Stimulated activated CD8-positive, alpha-beta memory T cell treated with anti-CD3 and anti-CD28 coated beads, Interleukin-7, amount 100 ng/mL, for 24 hours (primary cell): ENCODE measurements at places on chromosomes 1 and 21.

DNA sequence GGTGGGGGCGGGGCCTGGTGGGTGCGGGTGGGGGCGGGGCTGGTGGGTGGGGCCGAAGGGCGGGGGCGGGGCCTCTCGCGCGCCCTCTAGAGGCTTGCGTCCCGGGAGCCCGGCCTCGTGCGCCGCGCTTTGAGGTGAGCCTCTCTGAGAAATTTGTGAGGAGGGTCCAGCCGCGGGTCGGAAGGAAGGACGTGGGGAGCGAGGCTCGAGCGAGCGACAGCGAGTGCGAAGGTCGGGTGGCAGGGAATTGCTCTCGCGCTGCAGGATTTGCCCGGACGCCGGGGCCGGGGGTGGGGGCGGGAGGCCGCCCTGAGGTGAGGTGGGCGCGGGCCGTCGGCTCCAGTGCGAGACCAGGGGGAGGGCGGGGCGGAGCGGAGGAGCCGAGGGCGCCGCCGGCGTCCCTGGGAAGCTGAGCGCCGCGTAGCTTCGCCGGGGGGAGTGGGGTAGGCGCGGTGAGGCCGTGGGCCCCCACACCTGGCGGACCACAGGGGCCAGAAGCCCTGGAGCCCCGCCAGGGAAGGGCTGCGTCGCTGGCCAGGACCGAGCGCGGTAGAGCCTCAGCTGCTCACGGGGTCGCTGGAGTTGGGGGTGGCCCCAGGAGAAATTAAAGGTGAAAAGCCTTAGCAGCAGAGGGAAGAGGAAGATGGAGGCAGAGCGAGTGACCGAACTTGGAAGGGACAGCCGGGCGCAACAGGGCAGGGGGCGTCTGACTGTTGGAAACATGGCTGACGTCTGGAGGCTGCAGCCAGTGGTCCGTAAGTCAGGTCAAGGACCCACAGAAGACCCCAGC, 754 bp upstream of the LSS start:
- no peak for DNase-seq

GRCh38 chr1:26017606-26018005, 4.0 kb upstream of the EXTL1 start:
- no peak for DNase-seq

GRCh38 chr1:112794654-112795239, 79.6 kb upstream of the PPM1J start:
- DNase-seq = no peak

DNA sequence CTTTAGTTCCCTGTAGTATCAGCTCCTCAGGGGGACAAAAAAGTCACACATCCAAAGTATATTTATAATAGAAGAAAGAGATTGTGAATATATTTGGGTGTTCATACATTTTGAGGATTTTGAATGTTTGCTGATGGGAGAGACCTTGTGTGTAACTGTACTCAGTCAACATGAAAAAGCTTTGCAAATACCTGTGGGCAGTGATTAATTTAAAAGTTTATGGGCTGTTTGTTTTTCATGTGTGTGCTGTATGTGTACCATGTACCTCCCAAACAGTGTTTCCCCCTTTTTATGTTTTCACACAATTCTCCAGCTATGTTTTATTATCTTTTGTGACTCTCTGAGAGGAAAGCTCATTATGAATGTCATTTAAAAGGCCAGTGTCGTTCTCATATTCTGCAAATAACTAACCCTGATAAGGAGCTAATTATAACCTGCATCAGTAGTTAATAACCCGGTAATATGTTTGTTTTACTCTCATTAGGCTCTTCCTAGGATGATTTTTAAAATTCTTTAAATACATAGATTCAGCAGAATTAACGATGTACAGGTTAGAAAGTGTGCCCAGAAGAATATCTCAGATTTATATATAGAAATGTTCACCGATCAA, 271.5 kb downstream of the NFIA start:
- DNase-seq = no peak

DNA sequence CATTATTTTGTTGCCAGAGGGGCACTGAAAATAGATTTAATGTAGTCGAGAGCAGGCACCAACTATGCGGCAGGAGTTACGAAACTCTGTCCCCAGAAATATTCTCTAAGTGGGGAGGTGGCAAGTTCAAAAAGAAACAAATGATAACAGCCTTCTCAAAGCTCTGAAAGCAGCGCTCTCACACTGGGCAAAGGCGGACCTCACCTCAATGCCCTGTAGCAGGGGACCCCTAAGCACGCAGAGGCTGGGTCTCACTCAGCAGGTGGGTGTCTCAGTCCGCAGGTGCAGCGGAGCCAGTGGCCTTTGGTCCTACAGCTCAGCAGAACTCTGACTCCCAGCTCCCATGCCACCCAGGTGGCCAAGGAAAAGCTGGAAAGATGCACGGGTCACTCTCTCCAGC, 21.8 kb upstream of the TMPRSS2 start:
- DNase-seq = no peak

GRCh38 chr1:179127163-179127895, 45.5 kb downstream of the TOR3A start:
- DNase-seq = no peak

DNA sequence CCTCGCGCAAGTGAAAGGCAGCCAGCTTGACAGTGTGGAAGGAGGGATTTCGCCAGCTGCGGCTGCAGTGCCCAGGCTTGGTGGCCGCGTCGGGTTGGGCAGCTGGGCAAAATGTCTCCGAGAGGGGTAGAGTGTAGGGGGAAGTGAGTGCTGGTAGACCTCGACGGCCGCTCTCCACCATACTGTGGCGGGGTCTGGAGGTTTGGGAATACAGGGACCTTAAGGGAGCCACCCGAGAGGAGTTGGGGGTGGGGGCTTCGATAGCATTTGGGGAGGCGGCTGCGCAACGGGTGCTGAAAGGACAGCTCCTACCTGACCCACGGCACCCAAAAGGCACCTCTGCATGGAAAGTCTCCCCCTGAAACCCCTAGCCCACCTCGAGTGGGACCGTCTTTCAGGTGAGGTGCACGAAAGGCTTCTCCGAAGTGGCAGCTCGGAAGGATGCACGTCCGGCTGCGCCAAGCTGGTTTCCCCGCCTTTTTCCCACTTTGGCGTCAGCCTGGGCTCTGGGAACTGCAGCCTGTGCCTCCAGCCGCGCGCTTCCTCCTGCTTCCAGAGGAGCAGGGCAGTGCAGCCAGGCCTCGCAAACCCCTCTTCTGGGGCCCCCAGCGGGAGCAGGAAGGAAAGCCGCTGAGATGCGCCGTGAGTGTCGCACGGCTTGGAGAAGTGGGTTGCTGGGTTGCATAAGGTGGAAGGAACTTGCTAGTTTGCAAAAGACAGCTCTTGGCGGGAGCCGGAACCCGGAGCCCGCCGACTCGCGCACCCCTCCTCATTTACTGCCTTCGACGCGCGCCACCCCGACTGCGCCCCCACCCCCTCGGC, 531 bp upstream of the HMGN2 start:
- DNase-seq = peak; percentile 8

GRCh38 chr1:19495000-19495656, 9.8 kb upstream of the CAPZB start:
- no peak for DNase-seq

- no peak for DNase-seq
Observed at GRCh38 chr1:59343576-59343840, 46.6 kb downstream of the FGGY start.

DNA sequence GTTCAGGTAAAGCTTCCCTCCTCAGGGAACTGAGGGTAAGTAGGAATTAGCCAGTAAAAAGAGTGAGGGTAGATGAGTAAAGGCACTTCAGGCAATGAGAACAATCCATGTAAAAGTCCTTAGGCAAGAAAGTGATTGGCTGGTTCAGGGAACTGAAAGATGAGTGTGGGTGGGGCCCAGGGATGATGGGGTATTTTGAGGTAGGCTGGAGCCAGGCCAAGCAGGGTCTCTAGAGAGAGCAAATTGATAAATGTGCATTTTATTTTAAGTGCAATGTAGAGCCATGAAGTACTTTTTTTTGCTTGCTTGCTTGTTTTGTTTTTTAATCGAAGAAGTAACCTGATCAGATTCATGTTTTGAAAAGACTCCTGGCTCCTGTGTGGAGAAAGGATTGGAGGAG, 26.5 kb downstream of the OSBPL9 start:
- no peak for DNase-seq

- no peak for DNase-seq
Observed at GRCh38 chr21:39537571-39537970, 75.2 kb upstream of the B3GALT5 start.

DNA sequence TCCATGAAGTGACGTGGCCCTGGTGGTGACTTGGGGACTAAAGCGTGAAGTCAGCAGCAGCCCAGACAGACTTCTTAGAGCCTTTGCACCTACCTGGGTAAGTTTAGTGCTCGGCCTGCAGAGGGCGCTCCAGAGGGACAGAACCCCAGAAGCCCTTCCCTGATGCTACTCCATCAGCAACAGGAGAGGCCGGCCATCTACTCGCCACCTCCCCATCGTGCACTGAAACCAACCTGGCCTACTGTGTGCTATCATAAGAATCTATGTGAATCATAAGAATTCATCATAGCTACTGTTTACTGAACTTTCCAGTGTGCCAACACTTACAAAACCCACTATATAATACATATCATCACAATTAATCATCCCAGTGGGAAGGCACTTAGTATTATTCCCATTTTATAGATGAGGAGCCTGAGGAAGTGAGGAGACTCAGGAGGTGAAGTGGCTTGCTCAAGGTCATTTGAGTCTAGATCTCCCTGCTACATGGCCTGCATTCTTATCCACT, 7.9 kb upstream of the EDN2 start:
- DNase-seq = peak; percentile 12

- no peak for DNase-seq
Observed at GRCh38 chr1:155209312-155209721, 822 bp downstream of the MTX1 start.

- no peak for DNase-seq
Observed at GRCh38 chr21:43287795-43288755, 119.3 kb downstream of the CRYAA start.

GRCh38 chr1:233172201-233172600, 123.3 kb downstream of the PCNX2 start:
- no peak for DNase-seq

DNA sequence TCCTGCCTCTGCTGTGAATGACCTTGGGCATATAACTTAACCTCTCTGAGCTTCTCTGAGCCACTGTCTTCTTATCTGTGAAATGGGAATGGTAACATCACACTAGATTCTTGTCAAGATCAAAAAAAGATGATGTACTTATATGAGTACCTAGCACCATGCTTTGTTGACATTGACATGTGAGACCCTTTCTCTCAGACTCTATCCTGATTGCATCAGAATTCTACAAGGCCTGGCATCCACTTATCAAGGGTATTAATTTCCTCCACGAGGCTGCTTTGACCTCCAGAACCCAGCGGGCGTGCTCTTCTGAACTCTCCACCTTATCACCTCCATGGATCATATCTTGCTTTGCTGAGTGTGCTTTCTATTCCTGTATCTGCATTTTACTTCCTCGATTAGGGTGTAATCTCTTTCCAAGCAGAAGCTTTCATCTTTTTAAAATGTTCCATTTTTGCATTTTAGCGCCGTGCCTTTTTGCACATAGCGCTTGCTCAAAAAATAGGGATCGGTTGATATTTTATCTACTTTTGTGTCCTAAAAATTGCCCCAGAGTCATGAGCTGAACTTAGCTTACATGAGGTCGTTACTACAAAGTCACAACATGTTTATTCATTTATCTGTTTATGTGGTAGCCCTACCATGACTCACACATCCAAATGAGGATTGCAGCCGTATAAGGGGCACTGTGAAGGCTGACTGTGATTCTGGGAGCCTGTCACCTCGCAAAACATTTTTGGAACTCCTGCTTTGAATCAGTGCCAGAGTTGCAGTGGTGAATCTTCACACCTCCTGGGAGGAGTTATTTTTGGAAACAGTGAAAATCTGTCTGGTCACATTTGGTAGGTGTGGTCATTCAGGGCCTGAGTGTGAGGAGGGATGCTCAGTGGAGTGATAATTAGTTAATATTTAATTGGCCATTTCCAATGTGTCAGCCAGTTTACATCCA, 63.2 kb downstream of the IER5 start:
- no peak for DNase-seq

- DNase-seq = no peak
Observed at GRCh38 chr1:47849005-47849521, 148.1 kb downstream of the TRABD2B start.

DNA sequence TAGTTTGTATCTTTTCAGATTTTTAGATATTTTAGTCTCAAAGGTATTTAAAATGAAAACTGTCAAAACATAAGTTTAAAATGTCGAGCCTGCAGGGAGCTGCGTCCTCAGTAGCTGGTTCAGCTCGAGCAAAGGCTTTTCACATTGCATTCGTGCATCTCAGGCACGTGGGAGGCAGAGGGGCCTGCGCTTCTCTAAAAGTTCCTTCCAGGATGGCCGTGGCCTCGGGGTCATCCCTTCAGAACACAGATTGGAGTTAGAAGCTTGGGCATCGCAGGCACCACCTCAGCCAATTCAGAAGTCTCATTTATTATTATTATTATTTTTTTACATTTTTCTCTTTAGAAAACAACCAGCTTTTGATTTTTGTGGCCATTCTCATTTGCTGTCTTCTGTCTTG, 66.9 kb upstream of the DIP2A start:
- no peak for DNase-seq

DNA sequence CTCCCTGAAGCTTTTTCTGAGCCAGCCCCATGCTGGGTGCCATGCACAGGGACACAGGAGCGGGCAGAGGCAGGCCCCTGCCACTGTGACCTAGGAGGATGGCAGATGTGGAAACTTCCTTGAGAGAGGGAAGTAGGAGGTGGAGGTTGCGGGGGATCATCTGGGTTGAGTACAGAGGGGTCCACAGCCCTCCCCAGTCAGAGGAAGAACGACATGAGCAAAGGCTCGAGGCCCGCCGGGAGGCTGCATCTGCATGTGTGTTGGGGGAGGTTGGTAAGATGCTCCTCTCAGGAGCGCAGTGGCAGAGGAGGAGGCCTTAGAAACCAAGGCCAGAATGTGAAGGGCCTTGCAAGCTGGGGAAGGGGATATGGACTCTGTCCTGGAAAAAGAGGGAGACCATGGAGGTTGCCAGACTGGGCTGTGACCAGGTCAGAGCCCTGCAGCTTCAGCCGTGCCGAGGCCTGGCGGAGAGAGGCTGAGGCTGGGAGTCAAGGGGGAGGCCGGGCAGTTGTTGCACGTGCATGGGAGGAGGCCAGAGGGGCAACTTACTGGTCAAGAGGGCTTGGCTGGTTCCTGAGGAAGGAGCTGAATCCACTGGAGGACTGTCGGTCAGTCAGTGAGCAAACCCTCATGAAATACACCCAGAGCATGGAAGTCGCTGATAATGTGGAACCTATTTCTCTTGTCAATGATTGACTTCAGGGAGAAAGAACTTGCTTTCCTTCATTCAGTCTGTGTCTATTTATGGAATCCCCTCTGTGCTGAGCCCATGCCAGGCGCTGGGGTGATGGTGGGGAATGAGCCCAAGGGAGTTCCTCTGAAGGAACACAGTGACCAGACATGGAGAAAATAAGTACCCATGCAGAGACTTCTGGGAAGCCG, 31.7 kb downstream of the A3GALT2 start:
- DNase-seq = no peak
